CD4-positive, alpha-beta memory T cell (primary cell): ENCODE measurements at places on chromosomes 13 and 19. TPM values are rescaled to one million over a fixed set of nuclear protein-coding genes. Genes with fewer than 3 reads are reported as not detected.
A peak's percentile ranks its signal among the peaks of the same experiment; 100 is the strongest.

Gene OR10H1
- not detected for total RNA-seq

Gene MAMSTR
- total RNA-seq, result 2.5 TPM

Gene ZNF99
- total RNA-seq, result not detected

Gene CBARP
- total RNA-seq, result not detected

Gene TEX101
- not detected for total RNA-seq

DNA sequence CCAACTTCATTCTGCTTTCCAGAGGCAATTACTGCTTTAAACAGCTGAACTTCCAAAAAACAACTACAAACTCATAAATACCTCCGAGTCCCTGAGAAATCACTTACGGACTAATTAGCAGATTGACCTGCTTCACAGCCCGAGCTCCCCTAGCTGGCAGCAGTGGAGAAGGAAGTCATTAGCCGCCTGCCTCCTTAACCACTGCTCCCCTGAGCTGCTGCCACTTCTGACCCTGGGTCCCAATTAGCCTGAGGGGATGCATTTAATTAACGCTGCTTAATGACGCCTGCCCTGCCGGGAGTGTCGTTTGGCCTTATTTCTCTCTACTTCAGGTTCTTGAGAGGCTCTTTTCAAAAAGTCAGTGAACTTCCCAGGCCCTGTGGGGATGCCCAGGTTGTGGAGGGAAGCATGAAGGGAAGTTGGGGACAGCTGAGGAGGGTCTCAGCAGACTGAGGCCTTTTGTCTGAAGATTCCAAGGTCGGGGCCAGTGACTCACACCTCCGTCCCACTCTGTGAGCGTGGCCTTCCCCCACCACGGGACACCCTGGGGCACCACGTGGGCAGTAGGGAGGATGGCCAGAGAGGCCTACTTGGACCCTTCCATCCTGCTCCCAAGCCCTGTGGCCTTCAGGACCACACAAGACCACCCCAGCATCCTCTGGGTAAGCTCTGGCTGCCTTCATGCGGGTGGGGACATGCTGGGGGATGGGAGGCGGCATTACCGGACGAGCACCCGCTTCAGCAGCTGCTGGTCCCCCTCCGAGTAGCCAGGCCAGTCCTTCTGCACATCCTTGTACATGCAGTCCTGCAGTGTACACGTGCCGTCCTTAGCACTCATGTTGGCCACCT, 19.8 kb upstream of the ISYNA1 start:
- peaks cover 43% of the 10 kb centered on the region for H3K36me3 ChIP-seq
- H3K4me1 ChIP-seq, result no peaks in the 10 kb centered on the region
- no peak overlapping the region for H3K27ac ChIP-seq
- no peaks in the 10 kb centered on the region for H3K27me3 ChIP-seq
- no peak overlapping the region for H3K4me3 ChIP-seq
- DNase-seq, result no peak

- no peaks in the 10 kb centered on the region for H3K36me3 ChIP-seq
- H3K27ac ChIP-seq, result peak overlapping the region; percentile 79
- H3K4me3 ChIP-seq, result peak overlapping the region; percentile 53
- DNase-seq, result no peak
Measured at GRCh38 chr13:99431927-99432608, 69.2 kb upstream of the TM9SF2 start.

GRCh38 chr13:73146707-73147106, 87.9 kb downstream of the KLF5 start:
- H3K4me1 ChIP-seq, result no peaks in the 10 kb centered on the region
- DNase-seq, result no peak
- no peak overlapping the region for H3K4me3 ChIP-seq
- H3K27ac ChIP-seq, result no peak overlapping the region
- no peaks in the 10 kb centered on the region for H3K27me3 ChIP-seq

DNA sequence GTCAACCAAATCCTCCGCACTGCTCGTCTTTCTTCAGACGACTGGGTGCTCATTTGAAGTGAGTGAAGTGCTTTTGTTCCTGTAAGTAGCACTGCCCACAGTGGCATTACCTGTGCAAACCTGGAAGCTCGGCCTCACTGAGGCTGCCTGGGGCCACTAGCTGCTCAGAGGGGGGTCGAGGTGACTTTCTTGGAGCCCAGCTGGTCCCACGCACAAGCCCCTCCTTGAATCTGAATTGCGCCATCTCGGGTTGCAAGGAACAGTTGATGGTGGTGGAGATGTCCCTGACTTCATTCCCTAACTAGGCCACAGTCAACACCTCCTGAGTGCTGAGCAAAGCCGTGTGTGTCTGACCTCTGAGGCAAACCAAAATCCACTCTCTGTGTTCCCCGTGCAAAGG, 79.3 kb upstream of the GPR183 start:
- peaks cover 72% of the 10 kb centered on the region for H3K4me1 ChIP-seq
- H3K4me3 ChIP-seq, result no peak overlapping the region
- peaks cover 14% of the 10 kb centered on the region for H3K36me3 ChIP-seq
- DNase-seq, result no peak
- no peaks in the 10 kb centered on the region for H3K27me3 ChIP-seq

DNA sequence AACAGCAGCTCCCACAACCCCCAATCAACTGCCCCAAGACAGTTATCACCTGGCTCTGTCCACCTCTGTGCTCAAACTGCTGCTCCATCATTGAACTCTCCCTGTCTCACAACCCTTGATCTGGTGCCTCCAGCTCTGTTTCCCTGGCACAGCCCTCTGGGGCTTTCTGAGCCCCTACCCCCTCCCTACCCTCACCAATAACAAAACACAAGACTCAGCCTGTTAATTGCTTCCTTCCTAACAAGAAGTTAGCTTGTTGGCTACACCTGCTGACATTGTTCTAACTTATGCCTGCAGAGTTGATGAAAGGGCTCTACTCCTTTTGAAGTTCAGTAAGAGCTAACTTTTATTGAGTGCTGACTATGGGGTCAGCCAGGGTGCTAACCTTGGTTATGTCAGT, 99.4 kb upstream of the FNDC3A start:
- no peaks in the 10 kb centered on the region for H3K4me1 ChIP-seq
- no peaks in the 10 kb centered on the region for H3K36me3 ChIP-seq
- no peaks in the 10 kb centered on the region for H3K27me3 ChIP-seq
- DNase-seq, result no peak

GRCh38 chr19:14968247-14968646, 11.4 kb downstream of the SLC1A6 start:
- no peak overlapping the region for H3K27ac ChIP-seq
- no peaks in the 10 kb centered on the region for H3K36me3 ChIP-seq
- no peaks in the 10 kb centered on the region for H3K27me3 ChIP-seq
- H3K4me1 ChIP-seq, result no peaks in the 10 kb centered on the region
- no peak for DNase-seq
